ENCODE measurements at places on chromosomes 4 and X.

GRCh38 chr4:25914670-25915352, 791 bp downstream of the SMIM20 start:
- no peak for DNase-seq

GRCh38 chr4:170666909-170667308, 577.2 kb upstream of the AADAT start:
- DNase-seq: no peak

DNA sequence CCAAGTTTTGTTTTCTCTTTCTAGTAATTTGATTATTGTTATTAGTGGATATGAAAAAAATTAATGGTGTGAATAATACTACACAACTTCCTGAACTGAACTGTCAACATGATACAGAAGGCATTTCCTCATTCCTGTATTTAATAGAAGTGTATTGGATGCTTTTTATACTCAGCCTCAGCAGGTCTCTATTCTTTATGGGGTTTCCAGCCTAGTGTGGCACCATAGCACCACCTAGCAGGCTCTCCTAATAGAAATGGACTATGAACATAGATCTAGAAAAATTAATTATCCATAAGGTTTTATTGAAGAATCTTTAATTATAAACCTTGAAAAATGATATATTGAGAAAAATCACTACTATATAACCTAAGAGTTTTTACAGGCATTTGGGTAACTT, 52.4 kb downstream of the GLRB start:
- no peak for DNase-seq

DNA sequence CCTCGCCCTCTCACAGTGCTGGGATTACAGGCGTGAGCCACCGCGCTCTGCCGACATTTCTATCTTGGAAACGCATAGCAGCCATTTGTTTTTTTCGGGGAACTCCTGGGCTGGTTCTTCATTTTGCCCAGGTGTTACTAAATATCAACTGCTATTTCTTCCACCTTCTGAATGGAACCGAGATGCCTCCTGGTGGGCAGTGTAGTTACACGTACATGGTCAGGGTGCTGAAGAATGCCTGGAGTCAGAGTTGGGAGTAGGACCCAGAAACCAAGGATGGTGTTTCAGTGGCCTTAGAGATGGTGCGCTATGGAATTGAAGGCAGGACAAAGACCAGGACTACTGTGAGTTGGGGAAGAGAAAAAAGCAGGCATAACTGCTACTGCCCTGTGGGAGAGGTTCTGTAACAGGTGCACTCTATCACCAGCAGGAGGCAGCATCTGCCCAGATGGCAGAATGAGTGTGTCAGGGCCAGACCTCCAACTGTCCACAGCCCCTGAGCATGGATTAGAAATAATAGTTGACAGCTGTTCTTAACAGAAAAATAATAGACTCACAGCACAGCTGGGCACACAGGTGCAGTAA, 81.7 kb downstream of the ZC4H2 start:
- peak; percentile 12 for DNase-seq

DNA sequence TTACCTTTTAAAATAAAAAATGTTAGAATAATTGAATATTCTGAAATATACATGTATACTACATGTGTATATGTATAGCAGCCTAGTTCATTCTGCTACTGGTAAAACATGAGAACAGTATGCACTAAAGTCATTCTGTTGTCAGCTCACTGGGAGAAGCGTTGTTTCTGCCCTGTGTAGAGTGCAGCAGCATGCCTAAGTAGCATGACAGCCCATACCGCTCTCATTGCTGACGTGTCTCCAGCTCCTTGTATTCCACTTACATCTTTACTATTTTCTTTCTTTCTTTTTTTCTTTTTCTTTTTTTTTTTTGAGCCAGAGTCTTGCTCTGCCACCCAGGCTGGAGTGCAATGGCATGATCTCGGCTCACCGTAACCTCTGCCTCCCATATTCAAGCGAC, 90.7 kb downstream of the KLHL8 start:
- no peak for DNase-seq

- DNase-seq: no peak
These were observed 442 bp upstream of the MCUB start for GRCh38 chr4:109559625-109559982.

DNA sequence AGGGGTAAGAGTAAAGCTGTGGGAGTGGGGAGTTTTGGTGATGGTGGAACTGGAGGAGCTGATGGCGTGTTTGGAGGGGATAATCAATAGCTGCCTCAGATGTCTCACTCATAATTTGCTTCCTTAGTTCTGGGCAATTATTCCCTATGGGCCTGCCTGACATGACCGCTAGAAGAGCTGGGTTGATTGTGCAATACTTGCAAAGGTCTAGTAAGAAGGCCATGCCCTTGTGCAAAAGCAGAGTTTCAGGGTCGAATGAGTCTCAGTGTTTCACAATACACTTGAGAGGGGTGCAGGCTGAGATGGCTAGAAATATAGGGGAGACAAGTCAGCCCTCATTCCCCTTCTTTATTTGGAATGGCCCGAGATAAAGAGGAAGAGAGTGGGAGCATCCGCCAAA, 858.4 kb upstream of the POU3F4 start:
- no peak for DNase-seq

GRCh38 chrX:24200133-24200532, 50.6 kb downstream of the ZFX start:
- DNase-seq: no peak

GRCh38 chr4:158065176-158065575, 107.6 kb downstream of the GASK1B start:
- DNase-seq: no peak

GRCh38 chrX:23263892-23264291, 70.8 kb upstream of the PTCHD1 start:
- no peak for DNase-seq

DNA sequence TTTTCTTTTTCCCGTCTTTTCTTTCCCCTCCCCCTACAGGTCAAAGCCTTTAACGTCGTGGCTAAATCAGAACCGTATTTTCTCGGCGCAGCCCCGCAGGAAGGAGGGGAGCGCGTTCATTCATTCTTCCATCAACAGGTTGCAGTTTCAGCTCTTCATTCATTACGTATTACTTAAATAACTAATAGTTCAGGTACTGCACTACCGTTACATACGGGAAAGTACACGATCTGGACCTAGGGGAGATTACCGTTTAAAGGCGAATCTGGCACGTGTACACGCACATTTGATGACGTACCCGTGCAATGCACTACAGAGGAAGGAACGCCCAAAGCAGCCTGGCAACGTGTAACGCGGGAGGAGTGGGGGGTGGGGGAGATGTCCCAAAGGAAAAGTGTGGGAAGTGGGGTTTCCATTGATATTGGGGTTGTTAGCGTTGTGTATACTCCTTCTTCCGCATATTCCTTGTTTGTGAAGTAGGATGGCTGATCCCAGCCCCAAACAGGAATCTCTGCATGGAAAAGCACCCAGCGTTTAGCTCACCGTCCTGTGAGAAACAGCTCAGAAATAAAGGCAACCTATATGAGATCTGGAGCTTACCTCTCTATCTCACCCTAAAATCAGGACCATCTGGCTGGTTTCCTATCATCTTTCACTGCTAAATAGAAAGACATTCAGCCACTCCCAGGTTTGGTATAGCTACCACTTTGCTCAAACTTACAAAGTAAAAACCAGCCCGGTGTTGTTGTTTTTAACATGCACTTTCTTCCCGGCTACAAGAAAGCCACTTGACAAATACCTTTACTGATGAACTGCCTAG, 585 bp upstream of the SEC24D start:
- DNase-seq: peak; percentile 41

GRCh38 chr4:40536032-40536431, 93.6 kb downstream of the RBM47 start:
- no peak for DNase-seq

GRCh38 chrX:68697465-68698125, 50.1 kb downstream of the STARD8 start:
- DNase-seq: no peak

DNA sequence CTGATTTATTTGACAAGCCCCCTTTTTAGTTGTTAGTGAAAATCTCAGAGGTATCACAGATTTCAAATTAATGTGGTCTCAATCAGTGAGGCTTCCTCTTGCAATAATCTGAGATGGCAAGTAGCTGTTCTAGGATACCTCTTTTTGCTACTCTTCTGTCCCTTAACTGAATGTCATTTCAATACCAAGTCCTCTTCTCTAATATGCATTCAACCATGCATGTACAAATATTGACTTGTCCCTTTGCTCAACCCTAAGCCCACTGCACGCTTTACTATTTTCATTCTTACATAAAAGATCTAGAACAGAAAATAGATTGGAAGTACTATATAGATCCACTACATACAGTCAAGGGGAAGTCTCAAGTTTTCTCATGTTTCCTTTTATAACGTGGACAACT, 164.2 kb downstream of the CBR4 start:
- DNase-seq: no peak

DNA sequence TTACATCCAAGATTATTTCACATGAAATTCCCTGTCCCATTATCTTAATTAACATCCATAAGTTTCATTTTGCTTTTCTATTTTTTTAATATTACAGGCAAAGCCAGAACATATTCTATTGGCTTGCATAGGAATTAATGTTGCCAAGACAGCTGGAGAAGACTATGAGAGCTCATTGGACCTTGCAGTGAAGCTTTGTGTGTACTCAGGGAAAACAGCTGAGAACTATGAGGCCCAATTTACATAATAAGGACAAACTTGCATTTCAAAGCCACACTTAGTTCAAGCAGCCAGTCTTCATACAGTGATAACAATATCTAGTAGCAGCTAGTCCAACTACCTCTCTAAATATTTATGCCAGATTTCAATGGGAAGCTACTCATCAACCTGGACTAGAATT, 134.4 kb downstream of the DDX53 start:
- DNase-seq: no peak

- peak; percentile 68 for DNase-seq
These were observed at the start of gene TBC1D1 for GRCh38 chr4:37890801-37891259. TSS of gene TBC1D1 (plus strand) at chr4:37891084. CDS start at chr4:37902096, 11,012 bp downstream.

DNA sequence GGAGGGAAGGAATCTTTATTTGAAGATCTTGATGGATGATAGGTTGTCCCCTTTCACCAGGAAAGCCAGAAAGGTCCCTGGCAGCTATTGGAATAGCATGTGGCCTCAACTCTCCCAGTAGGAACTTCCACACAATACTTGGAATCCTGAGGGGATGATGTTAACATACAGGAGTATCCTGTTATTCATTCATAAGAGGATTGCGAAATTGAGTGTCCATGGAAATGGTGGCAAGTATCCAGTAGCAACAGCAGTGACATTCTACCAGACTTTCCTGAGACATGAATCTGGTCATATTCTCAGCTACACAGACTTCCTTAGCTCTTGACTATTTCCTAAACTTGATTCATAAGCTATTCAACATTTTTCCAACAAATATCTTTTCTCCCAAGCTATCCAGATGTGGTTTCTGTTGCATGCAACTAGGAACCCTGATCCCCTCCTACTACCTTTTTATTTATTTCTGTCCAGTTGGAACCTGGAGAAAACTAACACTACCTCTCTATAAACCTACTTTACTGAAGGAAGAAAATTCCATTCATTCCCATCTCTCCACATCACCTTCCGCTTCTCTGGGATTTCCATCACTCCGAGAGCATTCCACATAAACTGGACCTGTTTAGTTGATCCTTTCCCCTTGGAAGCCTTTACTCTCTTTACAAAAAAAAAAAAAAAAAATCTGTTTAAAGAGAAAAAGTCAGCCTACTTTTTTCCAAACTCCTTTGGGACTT, 101.8 kb downstream of the ANXA5 start:
- no peak for DNase-seq

- no peak for DNase-seq
These were observed 1005.5 kb downstream of the ARAP2 start for GRCh38 chr4:35238793-35239192.

- DNase-seq: no peak
These were observed 50.4 kb upstream of the CCDC160 start for GRCh38 chrX:134186362-134187121.

GRCh38 chrX:8520791-8521190, 56.2 kb downstream of the VCX3B start:
- no peak for DNase-seq

- peak; percentile 60 for DNase-seq
These were observed 114.9 kb upstream of the GPRIN3 start for GRCh38 chr4:89422441-89422990.

DNA sequence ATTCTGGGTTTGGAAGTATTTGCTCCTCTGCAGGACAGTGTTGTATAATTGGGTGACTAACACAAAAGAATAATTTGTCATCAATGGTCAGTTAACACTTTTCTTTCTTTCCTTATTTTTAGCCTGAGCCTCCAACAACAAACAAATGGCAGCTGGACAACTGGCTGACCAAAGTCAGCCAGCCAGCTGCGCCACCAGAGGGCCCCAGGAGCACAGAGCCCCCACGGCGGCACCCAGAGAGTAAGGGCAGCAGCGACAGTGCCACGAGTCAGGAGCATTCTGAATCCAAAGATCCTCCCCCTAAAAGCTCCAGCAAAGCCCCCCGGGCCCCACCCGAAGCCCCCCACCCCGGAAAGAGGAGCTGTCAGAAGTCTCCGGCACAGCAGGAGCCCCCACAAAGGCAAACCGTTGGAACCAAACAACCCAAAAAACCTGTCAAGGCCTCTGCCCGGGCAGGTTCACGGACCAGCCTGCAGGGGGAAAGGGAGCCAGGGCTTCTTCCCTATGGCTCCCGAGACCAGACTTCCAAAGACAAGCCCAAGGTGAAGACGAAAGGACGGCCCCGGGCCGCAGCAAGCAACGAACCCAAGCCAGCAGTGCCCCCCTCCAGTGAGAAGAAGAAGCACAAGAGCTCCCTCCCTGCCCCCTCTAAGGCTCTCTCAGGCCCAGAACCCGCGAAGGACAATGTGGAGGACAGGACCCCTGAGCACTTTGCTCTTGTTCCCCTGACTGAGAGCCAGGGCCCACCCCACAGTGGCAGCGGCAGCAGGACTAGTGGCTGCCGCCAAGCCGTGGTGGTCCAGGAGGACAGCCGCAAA, 106.0 kb downstream of the KLHL8 start:
- DNase-seq: no peak

DNA sequence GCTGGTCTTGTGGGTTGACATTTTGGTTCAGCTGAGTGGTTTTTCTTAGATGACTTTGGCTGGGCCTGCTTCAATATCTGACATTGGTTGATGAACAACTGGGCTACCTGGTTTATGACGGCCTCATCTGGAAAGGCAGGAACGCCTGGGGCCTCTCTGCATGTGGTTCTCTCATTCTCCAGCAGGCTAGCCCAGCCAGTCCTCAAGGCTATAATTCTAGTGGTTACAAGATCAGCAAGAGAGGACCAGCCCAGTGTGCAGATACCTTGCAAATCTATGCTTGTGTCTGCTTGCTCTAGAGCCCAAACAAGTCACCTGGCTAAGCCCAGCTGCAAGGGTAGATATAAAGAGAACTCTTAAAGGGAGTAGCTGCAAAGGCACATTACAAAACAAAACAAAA, 214.2 kb upstream of the PUDP start:
- DNase-seq: no peak

- no peak for DNase-seq
These were observed 85.1 kb downstream of the SLC9A7 start for GRCh38 chrX:46673620-46674359.

All from inflammatory macrophage (primary cell).